ENCODE measurements at places on chromosomes 2 and 18. TPM values are rescaled to one million over a fixed set of nuclear protein-coding genes. Genes with fewer than 3 reads are reported as not detected.
A peak's percentile ranks its signal among the peaks of the same experiment; 100 is the strongest.

- peak; percentile 96 for DNase-seq
Measured at GRCh38 chr2:68994864-68995263, 18.1 kb upstream of the ANTXR1 start.

DNA sequence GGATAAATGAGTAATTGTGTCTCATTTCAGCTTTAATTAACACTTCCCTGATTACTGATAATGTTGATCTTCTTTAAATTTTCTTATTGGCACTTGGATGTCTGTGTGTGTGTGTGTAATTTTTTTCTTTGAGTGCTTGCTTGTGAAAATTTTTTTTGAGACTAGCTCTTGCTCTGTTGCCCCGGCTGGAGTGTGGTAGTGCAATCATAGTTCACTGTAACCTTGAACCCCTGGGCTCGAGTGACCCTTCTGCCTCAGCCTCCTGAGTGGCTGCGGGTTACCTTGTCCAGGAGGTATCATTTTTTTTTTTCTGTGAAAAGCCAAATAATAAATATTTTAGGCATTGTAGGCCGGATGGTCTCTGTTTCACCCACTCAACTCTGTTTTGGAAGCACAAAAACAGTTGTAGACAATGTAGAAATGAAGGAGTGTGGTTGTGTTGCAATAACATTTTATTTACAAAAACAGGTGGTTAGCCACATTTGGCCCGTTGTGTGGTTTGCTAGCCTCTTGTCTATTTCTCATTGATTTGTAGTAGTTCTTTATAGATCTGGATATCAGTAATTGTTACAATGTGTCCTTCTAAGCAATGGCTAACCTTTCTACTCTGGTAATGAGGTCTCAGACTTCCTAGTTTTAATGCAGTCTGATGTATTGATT is 7.9 kb downstream of the IL1RL2 start:
- DNase-seq: no peak

The NXPH2 gene
- not detected for total RNA-seq

DNA sequence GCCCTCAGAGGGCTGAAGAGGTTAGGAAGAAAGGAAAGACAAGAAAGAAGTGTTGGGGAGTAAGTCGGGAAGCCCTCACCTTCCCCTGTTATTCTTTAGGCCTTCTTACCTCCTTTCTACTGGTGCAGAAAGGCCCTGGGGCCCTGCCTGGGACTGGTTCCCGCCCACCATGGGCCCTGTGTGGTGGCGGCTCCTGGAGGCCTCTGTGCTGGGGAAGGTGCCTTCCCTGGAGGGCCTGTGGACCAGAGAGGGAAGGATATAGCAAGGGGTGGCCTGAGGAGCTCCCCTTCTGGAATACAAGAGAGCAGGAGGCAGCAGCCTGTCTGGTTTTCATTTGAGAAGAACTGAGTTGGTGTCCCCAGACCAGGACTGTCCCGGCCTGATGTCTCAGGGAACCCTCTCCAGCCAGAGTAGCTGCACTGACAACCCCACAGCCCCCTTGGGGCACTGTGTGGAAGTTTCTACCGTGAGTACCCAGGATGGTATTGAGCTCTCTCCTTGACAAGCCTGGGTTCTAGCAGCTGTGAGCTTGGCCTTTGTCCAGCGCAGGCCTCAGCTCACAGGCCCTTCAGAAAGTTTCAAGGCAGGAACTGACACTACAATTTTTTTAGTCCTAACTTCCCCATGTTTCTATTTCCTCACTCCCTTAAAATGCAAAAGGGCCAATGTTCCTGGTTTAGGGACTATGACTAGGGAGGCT is 47.1 kb downstream of the EFR3B start:
- no peak for DNase-seq

The C2orf72 gene
- 0.48 TPM for total RNA-seq

The ARHGAP25 gene
- not detected for total RNA-seq

The GRHL1 gene
- 0.36 TPM for total RNA-seq

DNA sequence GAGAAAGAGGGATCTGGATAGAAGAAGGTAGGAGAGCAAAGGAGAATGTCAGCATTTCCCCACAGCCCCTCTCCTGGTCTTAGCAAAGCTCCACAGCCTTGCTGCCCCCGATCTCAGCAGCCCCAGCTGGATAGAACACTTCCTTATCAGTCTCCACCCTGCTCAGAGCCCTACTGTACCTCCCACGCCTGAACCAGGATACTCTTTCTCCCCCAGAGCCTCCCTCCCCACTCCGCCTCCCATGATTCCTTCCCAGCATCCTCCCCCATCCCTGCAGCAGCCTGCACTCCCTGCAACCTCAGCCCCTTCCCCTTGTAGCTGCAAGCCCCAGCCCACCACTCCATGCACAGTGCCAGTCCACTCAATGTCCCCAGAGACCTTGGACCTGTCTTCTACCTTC is 25.8 kb downstream of the PLB1 start:
- DNase-seq: no peak

DNA sequence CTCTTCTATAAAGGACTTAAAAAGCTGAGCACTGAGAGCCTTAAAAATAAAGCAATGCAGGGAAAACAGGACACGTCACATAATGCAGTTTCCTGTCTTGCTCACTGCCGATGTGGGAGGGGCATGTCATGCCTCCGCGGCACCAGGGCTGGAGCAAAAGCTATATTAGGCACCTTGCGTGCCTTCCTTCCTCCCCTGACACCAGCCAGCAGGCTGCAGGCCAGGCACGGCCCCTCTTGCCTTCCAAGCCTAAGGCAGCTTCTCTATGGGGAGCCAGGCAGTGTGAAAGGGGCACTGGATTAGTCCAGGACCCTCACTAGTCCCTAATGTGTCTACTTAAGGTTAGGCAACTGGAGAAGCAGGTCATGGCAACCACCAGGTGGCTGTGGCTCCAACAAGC is 26.3 kb downstream of the MRPL35 start:
- peak; percentile 50 for DNase-seq

GRCh38 chr2:233844836-233845235 is 9.5 kb downstream of the HJURP start:
- DNase-seq: no peak

DNA sequence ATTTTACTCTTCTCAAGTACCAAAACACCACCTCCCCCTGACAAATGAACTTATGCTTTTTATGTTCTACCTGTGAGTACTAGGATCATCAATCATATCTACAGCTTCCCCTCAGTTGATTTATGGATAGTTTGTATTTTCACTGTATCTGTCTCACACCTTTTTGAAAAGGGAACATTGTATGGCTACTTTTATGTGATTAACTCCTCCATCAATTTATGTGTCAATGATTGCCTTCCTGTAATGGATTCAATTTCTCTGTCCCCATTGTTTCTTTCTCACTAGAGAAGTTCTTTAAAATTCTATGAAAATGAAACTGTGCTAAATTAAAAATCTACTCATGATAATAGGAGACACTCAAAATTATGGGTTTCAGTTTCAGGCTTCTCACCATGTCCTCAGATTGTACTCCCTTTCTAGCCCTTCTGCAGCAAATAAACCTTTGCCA is 935.0 kb downstream of the TRIB2 start:
- DNase-seq: no peak

GRCh38 chr2:12124790-12125189 is 378.4 kb downstream of the LPIN1 start:
- DNase-seq: no peak

DNA sequence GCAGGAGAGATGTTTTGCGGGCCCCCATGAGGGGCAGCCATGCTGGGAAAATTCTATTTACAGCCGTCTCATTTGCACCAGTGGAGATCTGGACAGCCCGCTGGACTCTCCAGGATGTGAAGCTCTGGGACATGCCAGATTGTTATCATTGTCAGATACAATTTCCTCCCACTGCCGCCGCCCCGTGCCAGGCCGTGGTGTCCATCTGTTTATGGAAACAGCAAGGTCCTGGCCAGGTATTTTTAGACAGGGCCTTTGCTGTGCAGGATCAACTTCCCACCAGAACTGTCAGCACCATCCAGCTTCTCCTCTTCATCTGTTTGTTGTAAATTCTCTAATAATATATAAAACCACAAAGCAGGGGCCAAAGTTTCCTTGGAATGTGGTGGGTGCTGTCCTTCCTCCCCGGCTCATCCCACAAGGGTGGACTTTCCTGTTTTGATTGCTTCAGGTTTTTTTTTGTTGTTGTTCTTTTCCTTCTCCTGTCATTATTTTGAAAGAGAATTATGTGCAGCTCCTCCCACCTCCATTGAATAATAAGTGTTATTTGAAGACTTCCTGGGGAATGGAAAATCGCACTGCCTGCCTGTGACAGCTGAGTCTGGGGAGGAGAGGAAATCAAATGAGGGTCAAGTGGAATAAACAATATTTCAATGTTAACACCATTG is 398.1 kb downstream of the TNS1 start:
- no peak for DNase-seq

The IL1RN gene
- not detected for total RNA-seq

The CENPA gene
- 67.8 TPM for total RNA-seq

GRCh38 chr2:98454500-98455235 is 10.0 kb downstream of the INPP4A start:
- no peak for DNase-seq

DNA sequence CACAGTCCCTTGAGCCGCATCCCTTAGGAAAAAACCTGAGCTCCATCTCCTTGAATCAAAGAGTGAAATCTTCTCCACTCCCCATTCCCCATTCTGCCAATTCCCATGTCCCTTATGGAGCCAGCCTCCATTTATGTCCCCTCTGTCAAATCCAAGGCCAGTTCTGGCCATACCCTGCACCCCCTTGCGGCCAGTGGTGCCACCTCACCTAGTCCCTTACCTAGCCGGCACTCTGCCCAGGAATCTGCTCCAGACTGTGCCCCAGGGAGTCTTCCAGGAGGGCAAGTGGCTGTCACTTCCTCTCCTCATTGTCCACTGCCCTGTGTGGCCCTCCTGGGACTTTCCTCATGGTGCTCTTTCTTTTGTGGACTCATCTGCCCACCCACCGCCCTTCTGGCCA is 195.4 kb upstream of the RMP24 start:
- DNase-seq: no peak

GRCh38 chr2:105129722-105130232 is 91.9 kb downstream of the MRPS9 start:
- no peak for DNase-seq

DNA sequence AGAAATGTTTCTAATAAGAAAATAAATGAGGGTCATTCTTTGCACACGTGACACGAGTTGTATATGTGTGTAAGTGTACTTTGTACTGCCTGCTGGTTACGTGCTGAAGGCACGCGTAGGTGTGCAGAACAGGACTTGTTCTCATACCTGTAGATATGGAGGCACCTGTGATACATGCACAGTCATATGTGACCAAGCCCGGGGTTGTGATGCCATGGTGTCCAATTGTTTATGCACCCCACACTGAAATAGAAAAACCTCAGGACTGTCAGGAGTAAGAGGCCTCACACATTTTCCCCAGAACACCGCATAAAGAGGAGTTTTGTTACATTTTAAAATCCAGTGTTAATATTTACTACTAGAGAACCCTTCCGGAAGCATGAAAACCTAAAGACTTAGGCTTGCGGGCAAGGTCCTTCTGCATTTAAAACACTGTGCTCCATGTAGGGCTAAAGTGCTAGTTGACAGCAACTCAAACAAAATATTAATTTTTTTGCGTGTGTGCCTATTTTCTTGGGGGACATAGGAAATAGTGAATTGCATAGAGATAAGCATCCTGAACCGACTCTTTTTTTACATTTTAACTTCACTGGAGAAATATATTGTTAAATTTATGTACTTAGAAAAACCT is 9.3 kb downstream of the TSHZ1 start:
- DNase-seq: no peak

The DHRS9 gene
- total RNA-seq: not detected

GRCh38 chr18:32175265-32175664 is 14.6 kb upstream of the MEP1B start:
- no peak for DNase-seq

GRCh38 chr2:150759531-150759930 is 272.1 kb upstream of the RND3 start:
- DNase-seq: no peak

GRCh38 chr18:50268022-50268747 is 1.9 kb upstream of the CFAP53 start:
- DNase-seq: no peak

DNA sequence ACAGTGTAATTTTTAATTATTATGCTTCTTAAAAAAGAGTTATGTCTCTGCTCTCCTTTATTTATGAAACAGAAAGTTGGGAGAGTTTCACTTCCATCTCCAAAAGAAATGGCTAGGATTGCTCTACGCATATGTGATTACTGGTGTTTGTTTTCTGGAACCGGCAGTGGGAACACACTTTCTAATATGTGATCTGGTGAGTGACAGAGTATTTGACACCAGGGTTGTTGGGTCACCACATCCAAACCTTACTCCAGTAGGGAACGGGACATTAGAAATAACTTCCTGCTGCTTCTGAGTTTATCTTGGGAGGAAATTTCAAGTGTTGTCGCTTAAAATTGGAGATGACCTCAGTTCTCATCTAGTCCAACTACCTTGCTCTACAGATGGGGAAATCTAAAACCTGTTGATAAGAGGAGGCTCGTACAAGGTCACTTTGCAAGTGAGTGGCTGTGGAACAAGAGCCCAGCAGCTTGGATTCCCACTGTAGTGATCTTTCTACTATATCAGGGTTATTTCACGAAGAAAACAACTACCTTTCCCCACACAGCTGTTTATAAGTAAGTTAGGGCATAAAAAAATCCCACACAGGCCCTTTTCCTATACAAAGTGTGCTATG is 108.5 kb downstream of the TTC32 start:
- DNase-seq: no peak

- peak; percentile 72 for DNase-seq
Measured at GRCh38 chr2:160221391-160222276, 21.6 kb upstream of the ITGB6 start.

DNA sequence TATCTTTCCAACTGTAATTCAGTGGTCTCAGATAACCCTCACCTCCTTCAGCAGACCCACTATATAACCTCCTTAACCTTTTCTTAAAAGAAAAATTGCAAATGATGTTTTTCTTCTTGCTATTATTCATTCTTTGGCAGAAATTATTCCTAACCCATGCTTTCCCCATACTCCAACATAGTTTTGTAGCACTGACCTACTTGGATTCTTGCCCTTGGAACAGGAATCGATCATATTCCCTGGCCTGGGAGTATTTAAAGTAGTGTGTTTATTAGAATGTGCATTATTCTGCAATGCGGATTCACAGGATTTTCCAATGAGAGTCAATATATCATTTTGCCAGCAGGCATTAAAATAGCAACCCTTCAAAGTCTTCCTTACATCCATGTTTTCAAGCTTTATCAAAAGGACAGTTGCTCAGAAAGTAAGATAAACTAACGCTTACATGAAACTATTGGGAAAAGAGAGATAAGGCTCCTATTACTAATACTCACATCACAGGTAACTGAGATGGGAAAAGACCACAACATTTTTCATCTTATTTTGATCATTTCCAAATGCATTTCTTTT is 37.4 kb downstream of the CHN1 start:
- DNase-seq: no peak

DNA sequence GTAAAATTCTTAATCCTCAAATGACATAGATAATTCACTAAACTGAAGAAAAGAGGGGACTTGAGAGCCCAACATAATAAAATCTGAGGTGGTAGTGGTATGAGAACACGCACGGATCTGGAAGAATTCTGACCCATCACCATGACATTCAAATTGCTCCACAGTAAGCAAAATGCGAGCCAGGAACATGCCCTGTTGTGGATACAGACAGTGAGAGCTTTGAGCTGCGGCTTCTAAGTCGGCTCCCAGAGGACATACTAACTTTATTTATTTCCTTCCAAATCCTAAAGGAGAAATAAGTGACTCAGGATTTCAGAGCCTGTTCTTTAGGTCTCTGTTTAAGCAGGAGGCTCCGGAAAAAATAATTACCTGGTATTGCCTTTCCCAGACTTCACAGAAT is 143.4 kb upstream of the SMAD7 start:
- peak; percentile 4 for DNase-seq

The FHOD3 gene
- 13.7 TPM for total RNA-seq

GRCh38 chr2:10331702-10332401 is 29.1 kb downstream of the HPCAL1 start:
- DNase-seq: no peak

The RAB17 gene
- total RNA-seq: 3.6 TPM

Measured in RPMI7951 (cell line).